ENCODE measurements at places on chromosomes 4 and X.

- DNase-seq: no peak
Measured at GRCh38 chr4:5043579-5043978, 7.7 kb upstream of the STK32B start.

DNA sequence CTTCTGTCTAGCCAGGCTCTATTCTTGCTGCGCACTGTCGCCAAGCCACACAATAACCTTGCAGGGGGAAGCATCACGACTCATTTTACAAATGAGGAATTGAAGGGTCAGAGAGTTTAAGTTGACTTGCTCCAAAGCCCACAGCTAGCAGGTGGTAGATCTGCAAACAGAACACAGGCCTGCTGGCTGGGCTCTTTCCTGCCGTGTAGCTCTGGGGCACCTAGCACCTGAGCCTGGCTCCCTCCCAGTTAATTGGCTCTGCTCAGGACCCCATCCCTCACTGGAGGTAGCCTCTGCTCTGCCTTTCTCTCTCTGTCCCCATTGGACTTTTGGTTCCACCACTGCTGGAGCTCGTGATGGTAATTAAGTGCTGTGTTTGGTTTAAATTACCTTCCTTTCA is 98.5 kb downstream of the NSUN7 start:
- DNase-seq: no peak

DNA sequence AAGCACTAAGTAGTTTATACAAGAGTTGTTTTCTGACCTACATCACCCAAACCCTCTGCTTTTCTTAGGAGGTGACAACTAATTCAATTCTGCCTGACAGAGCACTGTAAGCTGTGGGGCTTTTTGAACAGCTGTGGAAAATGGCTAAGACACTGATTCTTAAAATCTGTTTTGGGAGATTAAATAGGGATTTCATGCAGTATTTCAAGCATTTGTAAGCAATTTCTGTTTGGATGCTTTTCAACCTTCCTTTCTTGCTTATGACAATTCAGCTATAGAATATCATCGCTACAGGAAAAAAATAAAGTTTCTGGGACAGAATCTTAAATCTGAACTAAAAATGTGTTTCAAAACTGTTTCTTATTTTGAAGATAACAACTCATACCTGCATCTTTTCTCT is 459.5 kb downstream of the RAPGEF2 start:
- no peak for DNase-seq

GRCh38 chr4:111837761-111838160 is 307.5 kb upstream of the FAM241A start:
- DNase-seq: no peak

All from SW 1271 (cell line).